Activated T-cell treated with anti-CD3 and anti-CD28 coated beads for 24 hours (primary cell): ENCODE measurements at places on chromosomes 1 and 21.

DNA sequence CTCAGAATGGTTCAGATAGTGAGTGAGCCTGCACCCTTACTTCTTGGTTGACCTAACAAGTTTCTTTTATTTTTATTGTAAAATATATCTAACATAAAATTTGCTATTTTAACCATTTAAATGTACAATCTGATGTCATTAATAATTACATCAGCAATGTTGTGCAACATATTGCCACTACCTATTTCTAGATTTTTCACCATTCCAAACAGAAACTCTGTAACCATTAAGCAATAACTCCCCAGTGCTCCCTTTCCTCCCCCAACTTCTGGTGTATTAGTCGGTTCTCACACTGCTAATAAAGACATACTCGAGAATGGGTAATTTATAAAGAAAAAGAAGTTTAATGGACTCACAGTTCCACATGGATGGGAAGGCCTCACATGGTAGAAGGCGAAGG is 76.2 kb upstream of the TENT5C start:
- no peak for DNase-seq

- DNase-seq = no peak
Observed at GRCh38 chr1:236835491-236835890, 40.4 kb downstream of the MTR start.

GRCh38 chr1:185861630-185862029 is 127.4 kb downstream of the HMCN1 start:
- no peak for DNase-seq

DNA sequence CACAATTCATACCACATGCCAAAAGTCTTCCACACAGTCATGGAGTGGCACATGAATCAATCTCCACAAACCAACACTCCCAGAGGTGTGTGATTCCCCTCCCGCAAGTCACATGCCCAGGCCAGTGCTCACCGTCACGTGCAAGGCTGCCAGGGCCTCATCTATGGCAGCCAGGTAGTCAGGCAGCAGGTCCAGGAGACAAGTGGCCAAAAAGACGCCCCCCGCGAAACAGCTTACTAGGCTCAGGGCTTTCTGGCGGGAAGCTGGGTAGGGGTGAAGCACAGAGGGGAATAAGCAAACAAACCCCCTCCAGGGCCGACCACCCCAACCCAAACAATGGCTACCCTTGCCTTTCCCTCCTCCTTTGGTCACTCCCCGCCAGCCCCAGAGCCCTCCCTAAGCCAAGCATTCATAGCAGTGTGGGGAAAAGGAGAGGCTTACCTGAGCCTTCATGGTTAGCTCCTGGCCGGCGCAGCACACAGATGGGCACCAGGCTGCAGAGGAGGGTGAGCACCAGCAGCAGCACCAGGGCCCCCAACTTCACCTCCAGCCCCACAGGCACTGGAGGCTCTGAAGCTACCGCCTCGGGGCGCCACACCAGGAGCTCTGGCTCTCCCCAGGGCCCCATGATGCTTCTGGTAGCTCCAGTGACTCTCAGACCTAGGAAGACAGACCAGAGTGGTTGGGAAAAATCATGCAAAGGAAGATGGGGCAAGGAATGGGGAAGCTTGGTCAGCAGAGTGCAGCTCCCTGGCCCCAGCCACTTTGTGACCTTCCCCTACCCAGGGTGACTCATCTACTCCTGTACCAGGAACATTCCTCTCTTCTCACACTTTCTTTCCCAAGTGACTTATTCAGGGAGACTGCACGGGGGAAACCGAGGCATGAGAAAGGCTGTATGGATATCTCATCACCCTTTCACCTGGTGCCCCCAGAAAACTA is 978 bp downstream of the SLC39A1 start:
- DNase-seq = no peak
